ENCODE measurements at places on chromosomes 16 and 17.
A peak's percentile ranks its signal among the peaks of the same experiment; 100 is the strongest.

GRCh38 chr17:66373944-66374817 is 71.8 kb downstream of the PRKCA start:
- DNase-seq: peak; percentile 69

GRCh38 chr17:45307290-45308015 is 9.4 kb downstream of the MAP3K14 start:
- peak; percentile 48 for DNase-seq

DNA sequence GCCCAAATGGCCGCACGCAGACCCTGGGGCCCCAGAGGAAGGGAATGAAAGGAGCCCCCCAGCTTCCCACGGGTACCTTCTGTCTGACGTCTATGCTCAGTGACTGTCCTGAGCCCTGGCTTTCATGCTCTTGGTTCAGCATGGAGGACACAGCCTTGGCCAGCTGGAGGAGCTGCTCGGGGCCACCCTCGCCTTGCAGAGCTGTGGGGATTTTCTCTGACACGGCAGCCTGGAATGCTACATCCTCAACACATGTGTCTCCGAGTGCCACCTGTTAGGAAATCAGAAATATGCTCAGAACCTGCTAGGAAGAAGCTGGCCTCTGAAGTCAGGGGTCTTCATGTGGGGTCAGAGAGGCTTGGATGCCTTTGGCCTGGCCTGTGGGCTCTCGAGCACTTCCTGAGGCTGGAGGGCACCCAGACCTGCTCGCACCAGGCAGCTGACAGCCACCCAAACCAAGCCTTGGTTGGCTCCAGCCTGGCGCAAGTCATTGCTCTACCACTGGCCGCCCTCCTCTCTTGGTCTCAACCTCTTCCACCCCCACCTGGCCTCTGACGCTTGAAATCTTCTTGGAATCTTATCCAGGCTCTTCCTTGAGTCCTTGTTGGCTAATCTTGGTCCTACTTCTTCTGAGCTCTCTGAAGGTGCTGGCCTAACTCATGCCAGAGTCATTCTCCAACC is 63.7 kb upstream of the BCO1 start:
- no peak for DNase-seq

DNA sequence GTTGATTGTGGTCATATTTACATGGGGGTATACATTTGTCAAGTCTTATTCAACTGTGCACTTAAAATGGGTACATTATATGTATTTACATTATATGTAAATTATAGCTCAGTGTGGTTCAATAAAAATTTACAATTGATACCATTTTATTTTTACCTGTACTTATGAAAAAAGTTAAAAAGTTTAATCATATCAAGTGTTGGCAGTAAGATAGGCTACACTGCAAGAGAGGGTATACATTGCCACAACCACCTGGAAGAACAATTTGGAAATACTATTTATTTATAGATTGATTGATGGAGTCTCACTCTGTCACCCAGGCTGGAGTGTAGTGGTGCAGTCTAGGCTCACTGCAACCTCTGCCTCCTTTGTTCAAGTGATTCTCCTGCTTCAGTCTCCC is 453.3 kb downstream of the XYLT1 start:
- DNase-seq: no peak

DNA sequence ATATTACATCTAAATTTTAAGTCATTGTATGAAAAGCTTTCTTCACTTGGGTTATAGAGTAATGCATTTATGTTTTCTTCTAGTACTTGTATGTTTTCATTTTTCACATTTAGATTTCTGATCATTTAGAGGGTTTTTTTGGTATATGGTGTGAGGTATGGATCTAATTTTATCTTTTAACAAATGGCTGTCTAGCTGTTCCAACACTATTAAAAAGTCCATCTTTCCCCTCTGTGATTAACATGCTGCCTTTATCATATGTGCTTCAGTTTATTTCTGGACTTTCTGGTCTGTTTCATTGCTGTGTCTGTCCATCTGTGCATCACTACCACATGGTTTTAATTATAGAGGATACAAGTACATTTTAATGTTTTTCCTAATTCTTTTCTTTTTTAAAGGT is 163.8 kb downstream of the MYO1D start:
- no peak for DNase-seq

GRCh38 chr17:77163001-77163400 is 22.2 kb downstream of the SEC14L1 start:
- DNase-seq: no peak
